ENCODE measurements at places on chromosomes 11 and 22. TPM values are rescaled to one million over a fixed set of nuclear protein-coding genes. Genes with fewer than 3 reads are reported as not detected.

GRCh38 chr11:62922653-62923431 lies 1.7 kb upstream of the CHRM1 start:
- no peak overlapping the region for H3K27ac ChIP-seq
- H3K4me1 ChIP-seq: peaks cover 6% of the 10 kb centered on the region
- peaks cover 15% of the 10 kb centered on the region for H3K27me3 ChIP-seq

DNA sequence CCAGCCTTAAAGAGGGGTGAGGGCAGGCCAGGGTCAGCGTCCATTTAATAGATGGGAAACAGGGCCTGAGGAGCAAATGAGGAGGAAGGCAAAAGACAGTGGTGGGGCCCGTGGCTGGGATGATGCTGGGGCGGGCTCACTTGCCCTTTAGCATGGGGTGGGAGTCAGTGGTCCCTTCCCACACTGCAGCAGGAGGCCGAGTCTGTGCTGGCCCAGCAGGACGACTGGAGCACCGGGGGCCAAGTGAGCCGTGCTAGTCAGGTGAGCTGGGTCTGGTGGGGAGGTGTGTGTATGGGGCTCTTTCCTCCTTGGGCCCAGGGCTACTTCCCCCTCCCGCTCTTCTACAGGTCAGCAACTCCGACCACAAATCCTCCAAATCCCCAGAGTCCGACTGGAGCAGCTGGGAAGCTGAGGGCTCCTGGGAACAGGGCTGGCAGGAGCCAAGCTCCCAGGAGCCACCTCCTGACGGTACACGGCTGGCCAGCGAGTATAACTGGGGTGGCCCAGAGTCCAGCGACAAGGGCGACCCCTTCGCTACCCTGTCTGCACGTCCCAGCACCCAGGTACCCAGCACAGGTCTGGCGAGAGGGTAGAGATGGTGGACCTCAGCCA lies 12.8 kb downstream of the SCYL1 start:
- DNase-seq: no peak
- peaks cover 2% of the 10 kb centered on the region for H3K27me3 ChIP-seq
- no peak overlapping the region for H3K27ac ChIP-seq
- no peak overlapping the region for H3K4me3 ChIP-seq

DNA sequence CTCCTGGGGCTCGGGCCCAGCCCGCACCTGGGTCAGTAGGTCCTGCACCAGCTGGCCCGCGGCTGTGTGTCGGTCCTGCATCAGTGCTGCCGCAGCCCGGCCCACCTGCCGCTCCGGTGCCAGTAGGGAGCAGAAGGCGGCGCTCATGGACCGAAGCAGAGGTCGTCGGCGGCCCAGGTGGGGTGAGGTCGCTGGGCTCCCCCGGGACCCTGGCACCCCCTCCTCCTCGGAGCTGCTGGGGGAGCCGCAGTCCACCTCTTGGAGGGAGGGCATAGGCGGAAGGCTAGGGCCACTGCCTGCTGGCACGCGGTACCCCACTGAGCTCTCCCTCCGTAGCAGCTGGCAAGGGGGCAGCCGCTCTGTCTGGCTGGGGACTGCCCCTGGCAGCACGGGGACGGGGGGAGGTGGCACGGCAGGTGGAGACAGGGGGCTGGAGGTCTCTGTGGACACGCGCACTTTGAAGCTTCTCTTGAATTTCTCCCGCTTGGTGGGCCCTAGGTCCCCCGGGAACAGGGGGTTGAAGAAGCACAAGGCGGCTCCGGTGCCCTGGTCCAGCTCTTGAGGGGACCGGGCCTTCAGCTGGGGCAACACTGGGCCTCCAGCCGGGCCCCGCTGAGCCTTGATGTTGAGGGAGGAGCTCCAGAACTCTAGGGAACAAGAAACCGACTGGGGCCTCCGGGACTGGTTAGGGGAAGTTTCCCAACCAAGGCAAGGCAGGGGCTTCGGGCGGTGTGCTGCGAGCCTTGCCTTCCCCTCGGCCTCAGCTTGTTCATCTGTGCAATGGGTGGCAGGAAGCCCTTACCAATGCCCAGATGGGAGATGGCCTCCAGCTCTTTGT lies 1.4 kb downstream of the RIN1 start:
- DNase-seq: no peak
- H3K27me3 ChIP-seq: no peaks in the 10 kb centered on the region
- H3K4me1 ChIP-seq: peaks cover 14% of the 10 kb centered on the region

The DMC1 gene
- total RNA-seq: 7.1 TPM

DNA sequence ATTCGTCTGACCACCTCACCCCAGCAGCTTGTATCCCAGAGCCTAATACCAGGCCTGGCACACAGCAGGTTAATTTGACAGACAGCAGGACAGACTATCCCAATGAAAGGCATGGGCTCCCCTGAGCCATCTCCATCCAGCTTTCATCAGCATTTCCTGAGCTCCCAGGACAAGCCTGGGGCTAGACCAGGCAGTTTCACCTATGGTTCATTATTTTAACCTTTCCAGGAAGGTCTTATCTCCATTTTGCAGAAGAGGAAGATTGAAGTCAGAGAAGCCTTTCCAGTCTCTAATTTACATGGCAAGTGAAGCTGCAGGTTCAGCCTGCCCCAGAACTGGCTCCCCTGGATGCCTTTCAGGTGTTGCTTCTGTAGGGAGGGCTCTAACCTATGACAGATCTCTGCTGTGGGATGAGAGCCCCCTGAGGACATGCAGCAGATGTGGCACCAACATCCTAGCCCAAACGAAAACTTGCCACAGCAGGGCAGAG lies 17.0 kb downstream of the ARRB1 start:
- H3K36me3 ChIP-seq: no peaks in the 10 kb centered on the region
- DNase-seq: no peak
- no peak overlapping the region for H3K27ac ChIP-seq
- H3K4me1 ChIP-seq: peaks cover 3% of the 10 kb centered on the region
- H3K27me3 ChIP-seq: no peaks in the 10 kb centered on the region
- no peak overlapping the region for H3K4me3 ChIP-seq

The PRG3 gene
- not detected for total RNA-seq

- no peak overlapping the region for H3K4me3 ChIP-seq
- peaks cover 22% of the 10 kb centered on the region for H3K36me3 ChIP-seq
- peak; percentile 90 for DNase-seq
These were observed 3.6 kb downstream of the FIBP start for GRCh38 chr11:65884716-65885092.

- H3K4me1 ChIP-seq: no peaks in the 10 kb centered on the region
- no peak for DNase-seq
- peaks cover 25% of the 10 kb centered on the region for H3K27me3 ChIP-seq
- H3K27ac ChIP-seq: no peak overlapping the region
- no peak overlapping the region for H3K4me3 ChIP-seq
These were observed 2.2 kb upstream of the KCNQ1OT1 start for GRCh38 chr11:2701898-2702434.

The CLMP gene
- 20.8 TPM for total RNA-seq

The SCUBE1 gene
- total RNA-seq: 5.5 TPM

GRCh38 chr11:34655335-34656008 lies 34.6 kb downstream of the EHF start:
- H3K36me3 ChIP-seq: no peaks in the 10 kb centered on the region
- H3K27ac ChIP-seq: no peak overlapping the region
- DNase-seq: no peak
- peaks cover 15% of the 10 kb centered on the region for H3K4me1 ChIP-seq
- no peaks in the 10 kb centered on the region for H3K27me3 ChIP-seq

- peak overlapping the region; percentile 81 for H3K4me3 ChIP-seq
- peaks cover 3% of the 10 kb centered on the region for H3K4me1 ChIP-seq
- DNase-seq: no peak
- H3K36me3 ChIP-seq: peaks cover 3% of the 10 kb centered on the region
- H3K27me3 ChIP-seq: no peaks in the 10 kb centered on the region
These were observed 759 bp downstream of the AP2A2 start for GRCh38 chr11:926341-926916.

DNA sequence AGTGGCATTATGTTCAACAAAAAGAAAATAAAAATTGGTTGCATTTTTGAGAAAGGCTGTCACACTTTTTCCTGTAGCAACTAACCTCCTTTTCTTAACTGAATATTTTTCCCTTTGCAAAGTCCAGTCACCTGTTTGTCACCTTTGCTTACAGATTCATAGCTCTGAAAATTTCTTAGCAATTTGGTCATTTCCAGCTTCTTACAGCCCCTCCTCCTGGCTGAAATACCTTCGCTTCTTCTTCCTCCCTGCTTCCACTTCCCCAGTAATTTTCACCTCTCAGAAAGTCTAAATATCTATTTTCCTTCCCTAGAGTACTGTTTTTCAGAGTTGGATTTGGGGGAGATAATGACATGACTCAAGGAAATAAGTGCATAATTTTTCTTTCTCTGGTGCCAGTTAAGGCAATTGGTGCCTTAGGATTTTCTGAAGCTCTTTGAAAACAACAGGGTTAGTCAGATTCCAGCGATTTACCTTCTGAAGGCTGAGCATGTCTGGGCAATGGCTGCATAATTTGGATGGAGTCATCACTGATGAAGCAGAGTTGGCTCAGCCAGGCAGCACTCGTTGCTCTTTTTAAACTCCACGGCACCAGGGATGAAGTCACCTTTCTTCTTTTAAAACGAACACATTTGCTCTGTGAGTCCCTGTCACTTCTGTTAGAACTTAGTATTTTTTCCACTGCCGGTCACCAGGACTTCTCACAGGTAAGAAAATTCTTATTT lies 62.1 kb upstream of the AMOTL1 start:
- H3K36me3 ChIP-seq: no peaks in the 10 kb centered on the region
- no peak for DNase-seq
- H3K4me3 ChIP-seq: no peak overlapping the region
- H3K27me3 ChIP-seq: no peaks in the 10 kb centered on the region

DNA sequence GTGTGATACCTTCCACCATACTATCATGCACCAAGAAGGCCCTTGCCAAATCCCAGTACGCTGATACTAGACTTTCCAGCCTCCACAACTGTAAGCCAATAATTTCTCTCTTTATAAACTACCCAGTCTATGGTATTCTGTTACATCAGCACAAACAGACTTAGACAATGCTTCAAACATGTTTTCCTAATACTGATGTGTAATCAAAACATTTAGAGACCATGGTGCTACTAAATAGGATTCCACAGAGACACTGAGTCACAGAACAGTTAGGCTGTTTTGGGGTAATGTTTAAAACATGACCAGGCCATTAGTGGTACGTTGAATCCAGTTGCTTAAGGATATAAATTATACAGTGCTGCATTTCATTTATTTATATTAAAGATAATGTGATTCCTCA lies 103.7 kb downstream of the PICALM start:
- H3K4me1 ChIP-seq: no peaks in the 10 kb centered on the region
- H3K27ac ChIP-seq: no peak overlapping the region
- H3K36me3 ChIP-seq: no peaks in the 10 kb centered on the region
- no peak for DNase-seq

GRCh38 chr11:6232899-6233298 lies 1.5 kb downstream of the FHIP1B start:
- no peak overlapping the region for H3K27ac ChIP-seq
- H3K36me3 ChIP-seq: no peaks in the 10 kb centered on the region
- H3K27me3 ChIP-seq: no peaks in the 10 kb centered on the region
- peaks cover 5% of the 10 kb centered on the region for H3K4me1 ChIP-seq
- no peak for DNase-seq

- no peak overlapping the region for H3K4me3 ChIP-seq
- H3K36me3 ChIP-seq: no peaks in the 10 kb centered on the region
- peak; percentile 70 for DNase-seq
- no peaks in the 10 kb centered on the region for H3K4me1 ChIP-seq
- H3K27me3 ChIP-seq: no peaks in the 10 kb centered on the region
These were observed 597.5 kb downstream of the BRD1 start for GRCh38 chr22:49230194-49230577.

The ZNF215 gene
- total RNA-seq: 17.1 TPM

- DNase-seq: no peak
- no peak overlapping the region for H3K27ac ChIP-seq
- H3K4me1 ChIP-seq: peaks cover 5% of the 10 kb centered on the region
- H3K27me3 ChIP-seq: no peaks in the 10 kb centered on the region
- peaks cover 6% of the 10 kb centered on the region for H3K36me3 ChIP-seq
- H3K4me3 ChIP-seq: no peak overlapping the region
These were observed 38.4 kb downstream of the RPL27A start for GRCh38 chr11:8720868-8721608.

The LRRC32 gene
- total RNA-seq: 0.44 TPM

The PYGM gene
- total RNA-seq: 9.7 TPM

GRCh38 chr11:57493507-57494503 lies 21.7 kb downstream of the SLC43A1 start:
- DNase-seq: peak; percentile 88
- H3K27ac ChIP-seq: peak overlapping the region; percentile 88
- peaks cover 5% of the 10 kb centered on the region for H3K36me3 ChIP-seq
- no peaks in the 10 kb centered on the region for H3K27me3 ChIP-seq

GRCh38 chr22:28310299-28310698 lies 369.3 kb downstream of the TTC28 start:
- no peak overlapping the region for H3K27ac ChIP-seq
- H3K27me3 ChIP-seq: no peaks in the 10 kb centered on the region
- DNase-seq: no peak
- H3K36me3 ChIP-seq: no peaks in the 10 kb centered on the region

DNA sequence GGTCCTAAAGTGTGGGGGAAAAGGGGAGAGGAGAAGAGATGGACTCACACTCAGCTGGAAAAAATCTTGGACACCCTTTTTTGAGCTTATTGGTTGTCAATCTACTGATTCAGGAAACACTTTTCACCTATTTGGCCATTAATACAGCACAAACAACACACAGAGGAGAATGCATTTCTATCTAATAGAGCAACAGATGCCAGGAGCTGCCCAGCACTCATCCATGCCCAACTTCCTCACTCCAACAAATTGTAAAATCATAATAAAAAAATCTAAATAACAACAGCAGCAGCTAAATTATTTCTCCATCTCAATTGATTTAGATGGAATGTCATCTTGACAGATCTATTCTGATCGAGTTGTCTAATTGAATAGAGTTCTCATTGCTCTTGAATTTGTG lies 628.2 kb downstream of the OPCML start:
- H3K4me3 ChIP-seq: no peak overlapping the region
- H3K27ac ChIP-seq: no peak overlapping the region
- no peak for DNase-seq
- peaks cover 10% of the 10 kb centered on the region for H3K4me1 ChIP-seq
- no peaks in the 10 kb centered on the region for H3K27me3 ChIP-seq
- no peaks in the 10 kb centered on the region for H3K36me3 ChIP-seq

DNA sequence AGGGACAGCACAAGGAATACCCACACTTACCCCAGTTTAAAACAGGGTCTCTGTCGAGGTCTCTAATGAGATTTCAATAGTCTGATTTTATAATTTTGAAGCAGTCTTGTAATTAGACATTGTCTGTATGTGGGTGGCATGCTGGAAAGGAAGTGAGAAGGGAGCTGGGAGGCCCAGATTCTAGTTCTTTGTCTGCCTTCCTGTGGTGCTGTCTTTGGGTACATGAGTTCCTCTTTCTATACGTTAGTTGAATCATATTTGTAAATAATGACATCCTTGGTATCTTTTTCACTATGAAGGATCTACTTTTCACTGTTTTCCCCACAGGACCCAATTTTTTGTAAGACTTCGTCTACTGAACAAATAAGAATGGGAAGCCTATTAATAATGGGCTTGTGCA lies 42.0 kb upstream of the TENM4 start:
- DNase-seq: no peak
- no peak overlapping the region for H3K27ac ChIP-seq
- H3K36me3 ChIP-seq: no peaks in the 10 kb centered on the region
- peaks cover 12% of the 10 kb centered on the region for H3K4me1 ChIP-seq
- no peak overlapping the region for H3K4me3 ChIP-seq
